ENCODE measurements at places on chromosomes 1 and 21.

GRCh38 chr21:28110716-28111115, 882.0 kb downstream of the LTN1 start:
- no peak for DNase-seq

GRCh38 chr1:230578616-230579015, 63.7 kb upstream of the COG2 start:
- DNase-seq = no peak

DNA sequence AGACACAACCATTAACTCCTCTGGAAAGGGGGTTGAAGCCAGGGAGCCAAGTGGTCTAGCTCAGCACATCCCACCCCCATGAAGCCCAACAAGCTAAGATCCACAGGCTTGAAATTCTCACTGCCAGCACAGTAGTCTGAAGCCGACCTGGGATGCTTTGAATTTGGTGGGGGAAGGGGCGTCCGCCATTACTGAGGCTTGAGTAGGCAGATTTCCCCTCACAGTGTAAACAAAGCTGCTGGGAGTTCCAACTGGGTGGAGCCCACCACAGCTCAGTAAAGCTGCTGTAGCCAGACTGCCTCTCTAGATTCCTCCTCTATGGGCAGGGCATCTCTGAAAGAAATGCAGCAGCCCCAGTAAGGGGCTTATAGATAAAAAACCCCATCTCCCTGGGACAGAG, 193.5 kb downstream of the GPATCH2 start:
- no peak for DNase-seq

DNA sequence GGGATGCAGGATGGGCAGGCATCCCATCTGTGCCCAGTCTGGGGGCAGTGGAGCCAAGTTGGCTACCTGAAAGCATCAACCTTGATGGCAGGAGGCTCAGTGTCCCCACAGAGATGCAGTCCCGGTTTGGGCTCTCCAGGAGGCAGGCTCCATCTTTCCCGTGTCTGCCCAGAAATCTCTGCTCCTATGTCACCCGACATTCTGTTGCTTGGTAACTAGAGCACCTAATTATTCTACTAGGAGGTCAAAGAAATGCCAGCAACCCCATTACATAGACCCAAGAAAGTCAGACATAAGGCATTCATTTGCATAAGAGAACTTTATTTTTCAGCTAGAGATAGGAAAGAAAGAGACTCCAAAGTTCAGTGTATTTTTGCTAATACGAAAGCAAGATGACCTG, 100.3 kb upstream of the BACE2 start:
- no peak for DNase-seq

GRCh38 chr1:184424157-184424556, 37.3 kb downstream of the C1orf21 start:
- DNase-seq = no peak

DNA sequence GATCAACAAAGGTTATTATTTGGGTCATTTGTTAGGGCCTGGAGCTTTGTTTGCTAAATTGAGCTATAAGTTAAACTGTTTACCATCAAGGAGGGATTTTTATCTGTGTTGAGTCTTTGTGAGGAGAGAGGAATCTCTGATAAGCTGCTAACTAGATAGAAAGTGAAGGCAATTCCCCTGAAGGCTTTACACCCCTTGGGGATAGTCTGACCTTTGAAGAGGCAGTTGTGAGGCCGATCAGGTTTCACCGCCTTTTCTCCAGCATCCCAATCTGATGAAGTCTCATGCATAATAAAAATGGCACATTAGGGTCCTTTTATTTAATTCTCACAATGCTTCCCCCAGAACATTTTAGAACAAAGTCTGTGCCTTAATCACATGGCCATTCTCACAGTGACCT, 21.8 kb downstream of the C1orf21 start:
- DNase-seq = no peak

Data from LNCaP clone FGC (cell line).